ENCODE measurements at places on chromosomes 1 and 21.

GRCh38 chr1:22347854-22348760 is 103.5 kb upstream of the ZBTB40 start:
- DNase-seq, result no peak

- DNase-seq, result no peak
These were observed 27.7 kb upstream of the AJAP1 start for GRCh38 chr1:4626560-4627319.

DNA sequence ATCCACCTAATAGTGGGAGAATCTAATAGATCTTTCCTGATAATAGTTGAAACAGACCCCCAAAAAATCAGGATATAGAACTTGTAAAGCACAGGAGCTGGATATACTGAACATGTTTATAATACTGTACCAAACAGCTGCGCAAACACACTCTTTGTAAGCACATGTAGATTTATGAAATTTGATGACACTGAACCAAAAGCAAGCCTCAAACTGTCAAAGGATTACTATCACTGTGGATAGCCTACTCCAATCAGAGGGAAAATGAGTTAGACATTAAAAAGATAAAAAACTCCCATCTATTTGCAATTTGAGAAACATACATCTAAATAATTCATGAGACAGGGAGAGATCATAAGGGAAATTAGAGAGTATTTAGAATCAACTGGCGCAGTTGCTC is 26.1 kb downstream of the RCAN3 start:
- no peak for DNase-seq

- no peak for DNase-seq
These were observed 272.3 kb upstream of the ST6GALNAC5 start for GRCh38 chr1:76595024-76595423.

DNA sequence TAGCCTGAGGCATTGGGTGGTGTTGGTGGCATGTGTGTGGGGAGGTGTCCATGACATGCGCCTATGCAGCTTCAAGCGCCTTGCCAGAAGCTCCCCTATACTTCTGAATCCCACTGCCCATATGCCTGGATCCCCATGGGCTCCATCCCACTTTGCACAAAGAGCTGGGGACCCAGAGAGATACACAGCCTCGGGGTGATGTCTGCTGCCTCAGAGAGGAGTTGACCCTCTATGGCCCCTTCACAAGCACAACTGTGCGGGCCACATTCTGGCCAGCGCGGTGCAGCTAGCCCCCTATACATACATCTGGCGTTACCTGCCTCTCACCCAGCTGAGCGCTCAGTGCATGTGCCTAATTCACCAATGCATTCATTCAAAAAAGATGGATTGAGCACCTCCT is 9.6 kb upstream of the PTPRF start:
- no peak for DNase-seq

GRCh38 chr1:59089922-59090457 is 206.9 kb upstream of the FGGY start:
- no peak for DNase-seq

GRCh38 chr1:116312681-116313069 is 60.4 kb upstream of the ATP1A1 start:
- no peak for DNase-seq

- DNase-seq, result no peak
These were observed at the start of gene KRTAP19-8 for GRCh38 chr21:31038376-31038775. KRTAP19-8 (minus strand) TSS chr21:31038476; CDS start chr21:31038443, 33 bp downstream.

- no peak for DNase-seq
These were observed 216.6 kb upstream of the ZP4 start for GRCh38 chr1:238107322-238107721.

- no peak for DNase-seq
These were observed 147.3 kb upstream of the WNT4 start for GRCh38 chr1:22290157-22290556.

DNA sequence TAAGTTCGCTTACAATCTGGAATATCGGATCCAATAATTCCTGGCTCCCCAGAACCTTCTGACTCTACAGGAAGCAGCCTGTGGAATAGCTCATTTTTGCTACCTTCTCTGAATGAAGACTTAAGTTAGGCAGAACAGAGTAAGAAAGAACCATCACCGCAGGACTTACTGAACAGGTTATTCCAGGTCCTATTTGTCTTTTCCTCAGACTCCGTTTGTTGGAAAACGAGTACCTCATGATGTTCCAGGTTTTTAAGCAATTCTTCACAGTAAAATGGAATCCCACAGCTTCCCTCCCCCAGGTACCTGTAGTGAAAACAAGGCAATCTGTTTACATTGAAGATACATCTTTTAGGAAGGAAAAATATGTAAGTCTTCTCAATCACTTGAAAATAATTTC is 59.8 kb downstream of the ADCY10 start:
- no peak for DNase-seq

DNA sequence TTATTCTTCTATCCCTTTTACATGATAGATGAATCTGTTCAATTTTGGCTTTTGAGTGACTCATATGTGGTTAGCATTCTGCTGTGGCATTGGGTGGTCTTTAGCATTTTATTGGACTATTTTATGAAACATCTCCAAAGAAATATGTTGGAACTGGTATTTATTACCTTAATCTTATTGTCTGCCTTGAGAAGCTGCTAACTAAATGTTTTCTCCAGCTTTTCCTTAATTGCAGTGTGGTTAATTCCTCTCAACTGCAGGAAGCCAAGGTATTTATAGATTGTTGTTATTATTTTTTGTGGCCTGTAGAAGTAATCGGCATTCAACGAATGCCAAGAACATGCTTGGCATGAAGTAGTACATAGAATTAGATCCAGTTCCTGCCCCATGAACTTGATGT is 64.1 kb downstream of the NOS1AP start:
- DNase-seq, result no peak

DNA sequence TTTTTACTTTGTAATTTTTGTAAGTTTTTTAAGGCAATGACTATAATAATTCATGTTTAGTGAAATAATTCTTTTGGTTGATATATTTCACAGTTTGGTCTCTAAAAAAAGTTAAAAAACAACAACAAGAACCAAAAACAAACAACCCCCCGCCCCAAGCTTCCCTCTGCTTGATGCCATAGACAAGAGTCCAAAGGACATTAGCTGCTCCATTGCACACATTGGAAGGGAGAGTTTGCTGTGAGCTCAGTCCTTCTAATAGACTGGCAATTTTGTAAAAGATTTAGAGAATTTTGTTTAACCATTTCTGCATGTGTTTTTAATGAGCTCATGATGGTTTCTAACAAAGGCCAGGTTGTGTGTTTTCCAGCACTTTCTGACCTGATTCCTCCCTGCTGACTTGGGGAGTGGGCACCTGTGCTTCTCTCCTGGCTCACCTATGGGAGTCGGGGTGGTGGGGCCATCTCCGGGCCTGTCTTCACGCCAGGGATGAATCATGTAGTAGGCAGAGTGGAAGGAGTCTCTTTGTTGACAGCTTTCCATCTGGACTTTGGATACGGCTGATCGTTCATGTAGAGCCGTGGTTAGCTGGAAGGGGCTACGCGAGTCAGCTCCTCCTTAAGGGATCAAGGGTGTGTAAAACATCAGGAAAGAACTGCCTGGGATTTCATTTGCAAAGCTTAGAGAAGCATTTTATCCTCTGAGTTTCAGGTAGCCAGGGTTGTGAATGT is 14.1 kb downstream of the ZBTB18 start:
- no peak for DNase-seq

DNA sequence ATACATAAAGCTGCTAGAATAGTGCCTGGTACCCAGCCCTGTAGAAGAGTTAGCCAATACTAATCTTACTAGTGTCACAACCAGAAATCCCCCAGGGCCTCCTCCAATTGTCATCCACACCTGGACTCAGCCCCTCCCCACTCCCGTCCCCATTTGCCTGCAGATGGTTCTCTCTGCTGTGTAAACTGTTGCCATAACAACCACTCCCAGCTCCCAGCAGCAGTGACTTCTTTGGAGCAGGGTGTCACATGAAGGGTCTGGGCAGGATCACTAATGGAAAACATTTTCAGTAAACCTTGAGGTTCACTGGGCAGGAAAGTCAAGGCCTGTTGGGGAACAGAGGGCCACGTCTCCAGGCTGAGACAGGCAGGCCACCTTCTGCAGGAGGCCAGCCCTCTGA is 126.0 kb upstream of the IPO9 start:
- DNase-seq, result no peak

GRCh38 chr21:43736224-43736883 is 17.4 kb downstream of the PDXK start:
- DNase-seq, result no peak

DNA sequence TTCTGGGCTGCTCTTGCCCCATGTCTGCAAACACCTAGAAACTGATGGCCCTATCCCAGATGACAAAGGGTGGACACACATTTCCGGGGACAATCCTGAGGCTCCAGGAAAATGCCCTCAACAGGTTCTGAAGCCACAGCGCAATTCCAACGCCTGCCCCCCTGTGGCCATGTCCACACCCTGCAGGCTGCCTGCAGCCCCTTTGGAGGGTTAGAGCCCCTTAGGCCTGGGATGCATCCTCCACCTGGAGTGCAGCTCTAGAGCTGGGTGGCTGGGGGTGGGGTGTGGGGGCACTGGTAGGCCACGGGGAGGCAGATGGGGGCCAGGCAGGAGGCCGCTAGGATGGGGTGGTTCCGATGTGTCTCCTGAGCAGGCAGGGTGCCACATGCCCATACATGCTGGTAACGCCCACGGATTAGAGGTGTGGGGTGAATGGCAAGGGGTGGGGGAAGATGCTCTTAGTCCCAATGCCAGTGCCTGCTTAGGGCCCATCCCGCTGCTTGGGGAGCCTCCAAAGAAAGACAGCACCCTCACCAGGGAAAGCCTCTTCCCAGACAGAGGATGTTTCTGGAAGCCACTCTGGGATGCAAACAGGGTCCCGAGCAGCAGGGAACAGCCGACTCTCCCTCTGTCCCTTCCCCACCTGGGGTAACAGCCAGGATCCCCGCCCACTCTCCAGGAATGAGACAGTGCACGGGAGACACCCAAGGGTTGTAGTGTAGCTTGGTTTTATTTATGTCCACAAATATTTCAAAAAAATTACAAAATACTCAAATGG is 34.0 kb downstream of the SLC45A1 start:
- DNase-seq, result no peak

GRCh38 chr1:228180959-228181644 is 15.5 kb downstream of the IBA57 start:
- DNase-seq, result no peak

DNA sequence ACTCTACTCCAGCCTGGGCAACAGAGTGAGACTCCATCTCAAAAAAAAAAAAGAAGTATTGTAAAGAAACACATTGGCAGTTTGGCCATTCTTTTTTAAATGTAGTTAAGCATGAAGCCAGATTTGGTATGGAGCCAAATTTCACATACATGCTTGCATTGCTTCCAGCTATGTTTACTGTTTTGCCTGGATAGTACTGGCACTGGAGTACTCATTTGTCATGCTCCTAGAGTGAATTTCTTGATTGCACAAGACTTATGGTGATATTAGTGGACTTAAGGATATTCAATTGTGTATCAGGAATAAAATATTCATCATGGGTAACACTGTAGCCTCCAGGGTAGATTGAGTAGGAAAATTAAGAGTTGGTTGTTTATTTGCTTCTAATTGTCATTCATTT is 24.5 kb upstream of the SLC9A1 start:
- DNase-seq, result no peak

GRCh38 chr1:228064741-228065542 is 17.6 kb upstream of the ARF1 start:
- DNase-seq, result no peak

DNA sequence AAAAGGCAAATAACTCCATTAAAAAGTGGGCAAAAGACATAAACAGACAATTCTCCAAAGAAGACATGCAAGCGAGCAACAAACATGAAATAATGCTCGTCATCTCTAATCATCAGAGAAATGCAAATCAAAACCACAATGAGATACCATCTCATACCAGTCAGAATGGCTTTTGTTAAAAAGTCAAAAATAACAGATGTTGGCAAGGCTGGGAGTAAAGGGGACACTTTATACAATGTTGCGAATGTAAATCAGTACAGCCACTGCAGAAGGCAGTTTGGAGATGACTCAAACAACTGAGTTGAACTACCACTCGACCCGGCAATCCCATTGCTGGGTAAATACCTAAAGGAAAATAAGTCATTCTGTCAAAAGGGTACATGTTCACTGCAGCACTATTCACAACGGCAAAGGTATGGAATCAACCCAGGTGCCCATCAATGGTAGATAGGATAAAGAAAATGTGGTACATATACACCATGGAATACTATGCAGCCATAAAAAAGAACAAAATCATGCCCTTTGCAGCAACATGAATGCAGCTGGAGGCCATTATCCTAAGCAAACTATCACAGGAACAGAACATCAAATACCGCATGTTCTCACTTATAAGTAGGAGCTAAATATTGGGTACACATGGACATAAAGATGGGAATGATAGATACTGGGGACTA is 25.9 kb downstream of the TSPAN2 start:
- DNase-seq, result no peak

GRCh38 chr1:67345556-67345955 is 37.9 kb downstream of the IL12RB2 start:
- DNase-seq, result no peak

DNA sequence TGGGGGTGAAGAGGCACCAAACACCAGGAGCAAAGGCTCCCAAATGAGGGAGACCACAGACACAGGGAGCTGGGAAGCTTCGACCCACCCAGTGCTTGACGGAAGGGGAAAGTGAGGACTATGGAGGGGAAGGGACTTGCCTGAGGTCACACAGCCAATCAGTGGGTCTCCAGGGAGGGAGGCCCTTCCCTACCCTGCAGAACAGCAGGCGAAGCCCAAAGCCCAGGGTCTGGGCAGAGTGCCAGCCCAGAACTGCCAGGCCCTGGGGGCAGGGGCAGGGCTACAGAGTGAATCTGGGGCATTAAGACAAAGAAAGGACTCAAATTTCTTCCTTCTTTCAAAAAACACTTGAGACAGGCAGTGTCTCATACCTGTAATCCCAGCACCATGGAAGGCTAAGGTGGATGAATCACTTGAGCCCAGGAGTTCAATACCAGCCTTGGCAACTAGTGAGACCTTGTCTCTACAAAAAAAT is 45.5 kb upstream of the ECE1 start:
- no peak for DNase-seq

GRCh38 chr1:78855258-78855657 is 151.3 kb downstream of the ADGRL4 start:
- no peak for DNase-seq

DNA sequence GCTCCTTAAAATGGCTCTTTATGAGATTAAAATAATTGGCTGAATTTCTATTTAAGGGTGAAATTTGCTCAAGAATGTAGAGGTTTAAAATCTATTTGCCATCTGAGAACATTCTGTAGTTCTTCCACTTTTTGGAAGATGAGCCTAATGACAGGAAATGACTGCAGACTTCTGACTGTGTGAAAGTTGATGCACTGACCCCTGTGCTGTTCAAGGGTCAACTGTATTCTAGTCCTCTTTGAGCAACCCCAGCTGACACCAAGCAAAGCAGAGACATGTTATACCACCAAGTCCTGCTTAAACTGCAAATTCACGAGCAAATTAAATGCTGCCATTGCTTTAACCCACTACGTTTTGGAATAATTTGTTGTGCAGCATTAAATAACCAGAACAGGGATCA is 26.6 kb downstream of the DDAH1 start:
- DNase-seq, result no peak

- peak; percentile 26 for DNase-seq
These were observed 28.4 kb upstream of the C1orf159 start for GRCh38 chr1:1144122-1144842.

All from activated T-helper 1 cell treated with anti-CD3 and anti-CD28 coated beads, Interleukin-2, amount 50 U/mL, for 16 hours (primary cell).